Iris pigment epithelial cell (primary cell): ENCODE measurements at places on chromosomes 1 and 21.

- DNase-seq = no peak
Measured at GRCh38 chr1:19096036-19096833, 113.8 kb downstream of the UBR4 start.

GRCh38 chr21:20527731-20528460, 470.3 kb upstream of the NCAM2 start:
- no peak for DNase-seq

GRCh38 chr1:199202331-199202730, 563.5 kb downstream of the PTPRC start:
- DNase-seq = no peak

DNA sequence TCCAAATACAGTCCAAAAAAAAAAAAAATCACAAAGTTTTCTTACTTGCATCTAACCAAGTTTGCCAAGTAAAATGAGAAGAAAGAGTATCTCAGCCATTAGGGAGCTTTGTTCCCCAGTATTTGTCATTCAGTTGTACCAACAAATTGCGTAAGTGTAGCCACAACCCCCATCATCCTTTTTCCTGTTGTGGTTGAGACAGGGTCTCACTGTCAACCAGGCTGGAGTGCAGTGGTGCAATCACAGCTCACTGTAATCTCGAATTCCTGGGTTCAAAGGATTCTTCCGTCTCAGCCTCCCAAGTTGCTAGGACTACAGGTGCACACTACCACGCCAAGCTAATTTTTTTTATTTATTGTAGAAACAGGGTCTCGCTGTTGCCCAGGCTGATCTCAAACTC, 9.5 kb downstream of the STX6 start:
- peak; percentile 68 for DNase-seq

DNA sequence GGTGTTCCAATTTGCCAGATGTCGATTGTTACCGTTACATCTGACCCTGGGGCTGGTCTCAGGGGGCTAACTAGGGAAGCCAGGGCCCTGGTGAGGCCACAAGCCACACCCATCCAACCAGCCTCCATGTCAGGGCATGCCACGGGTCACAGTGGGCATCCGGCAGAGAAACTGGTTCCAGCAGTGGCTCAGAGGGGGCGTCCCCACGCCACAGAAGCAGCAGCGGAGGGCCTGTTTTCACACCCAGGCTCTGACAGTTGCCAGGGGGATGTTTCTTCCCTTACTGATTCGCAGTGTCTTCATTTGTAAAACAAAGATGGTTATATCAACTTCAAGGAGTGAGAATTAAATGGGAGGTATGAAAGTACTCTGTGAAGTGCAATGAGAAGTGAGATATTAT, 75.0 kb upstream of the COX20 start:
- no peak for DNase-seq

DNA sequence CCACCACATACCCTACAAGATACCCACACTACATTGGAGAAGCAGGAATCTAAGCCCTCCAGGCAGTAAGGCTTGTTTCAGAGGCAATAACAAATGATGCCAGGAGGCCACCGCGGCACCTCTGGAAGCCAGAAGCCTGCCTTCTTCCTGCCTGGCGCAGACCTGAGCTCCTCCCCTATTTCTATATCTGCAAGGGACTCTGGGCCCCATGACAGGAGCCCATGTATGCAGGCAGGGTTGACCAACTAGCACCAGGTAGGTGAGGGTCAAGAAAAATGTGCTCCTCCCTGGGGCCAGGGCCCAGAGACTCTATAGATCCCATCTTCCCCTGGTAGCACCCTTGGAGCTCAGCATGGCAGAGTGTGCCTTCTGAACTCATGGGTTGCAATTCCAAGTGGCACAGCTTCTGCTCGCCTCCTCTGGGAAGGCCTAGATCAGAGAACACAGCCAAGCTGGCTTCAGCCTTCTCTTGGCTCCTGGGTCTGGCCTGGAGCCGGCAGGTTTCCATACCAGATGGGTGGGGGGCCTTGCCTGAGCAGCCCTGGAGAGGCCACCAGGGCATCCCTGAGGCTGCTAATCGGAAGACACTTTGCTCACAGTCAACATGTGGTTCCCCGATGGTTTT, 85.1 kb downstream of the STUM start:
- no peak for DNase-seq

DNA sequence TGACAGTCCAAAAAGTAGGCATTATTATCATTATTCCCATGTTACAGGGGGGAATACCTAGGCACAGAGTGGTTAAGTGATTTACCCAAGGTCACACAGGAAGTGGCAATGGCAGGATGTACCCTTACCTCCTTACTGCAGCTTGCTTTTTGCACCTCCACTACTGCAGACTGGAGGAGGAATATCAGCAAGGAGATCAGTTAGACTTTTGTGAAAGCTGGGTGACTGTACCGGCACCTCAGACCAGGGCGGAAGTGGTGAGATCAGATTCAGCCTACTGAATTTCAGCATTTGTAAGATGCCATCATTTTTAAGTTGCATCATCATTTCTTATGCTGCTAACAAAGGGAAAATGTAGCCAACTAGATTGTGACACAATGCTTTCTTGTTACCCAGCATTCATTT, 4.5 kb downstream of the ADARB1 start:
- DNase-seq = peak; percentile 96

- no peak for DNase-seq
Measured at GRCh38 chr21:34266351-34266750, 97.5 kb upstream of the KCNE2 start.

DNA sequence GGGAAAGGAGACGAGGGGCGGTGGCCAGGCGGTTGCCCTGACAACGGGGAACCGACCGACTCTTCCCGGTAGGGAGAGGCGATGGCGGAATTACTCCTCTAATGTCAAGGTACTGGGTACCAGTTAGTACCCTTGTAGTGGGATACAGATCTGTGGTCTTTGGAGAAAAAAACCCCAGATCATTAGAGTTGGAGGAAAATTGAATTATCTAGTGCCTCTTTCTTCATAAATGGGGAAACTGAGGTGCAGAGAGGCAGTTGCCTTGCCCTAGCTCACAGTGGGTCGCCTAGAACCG, 545 bp upstream of the PEF1 start:
- no peak for DNase-seq

GRCh38 chr1:101190441-101190840, 46.4 kb upstream of the S1PR1 start:
- DNase-seq = peak; percentile 65

- no peak for DNase-seq
Measured at GRCh38 chr21:42760361-42760950, 107.0 kb downstream of the PDE9A start.

DNA sequence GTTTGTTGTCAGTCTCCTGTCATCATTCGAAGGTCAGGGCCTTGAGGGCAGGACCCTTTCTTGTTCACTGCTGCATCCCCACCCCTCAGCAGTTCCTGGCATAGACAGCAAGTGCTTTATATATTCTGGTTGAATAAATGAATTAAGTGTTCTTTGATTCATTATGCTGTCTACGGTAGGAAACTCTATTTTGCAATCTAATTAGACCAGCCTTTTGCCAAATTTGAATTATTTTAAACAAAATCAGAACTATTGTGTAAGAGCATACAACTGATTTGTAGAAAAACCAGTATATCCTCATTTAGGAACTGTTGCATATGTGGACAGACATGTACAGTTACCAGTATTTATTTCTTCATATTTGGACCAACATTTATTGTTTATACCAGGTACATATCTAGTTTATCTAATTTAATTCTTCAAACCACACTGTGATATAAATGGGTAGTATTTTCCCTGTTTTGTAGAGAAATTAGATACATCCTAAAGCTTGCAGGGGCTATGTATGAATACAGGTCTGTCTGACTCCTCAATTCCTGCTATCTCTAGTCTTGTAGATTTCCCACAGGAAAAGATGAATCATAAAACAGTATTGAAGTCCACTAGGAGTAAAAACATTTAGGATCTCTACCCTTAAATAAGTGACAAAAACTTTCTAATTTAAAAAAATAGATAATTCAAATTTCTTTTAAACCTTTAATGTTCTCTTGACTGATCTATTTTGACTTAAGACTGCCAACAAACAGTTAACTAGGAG, 10.4 kb downstream of the MGST3 start:
- no peak for DNase-seq

- no peak for DNase-seq
Measured at GRCh38 chr1:236400061-236400603, 6.0 kb downstream of the EDARADD start.

- no peak for DNase-seq
Measured at GRCh38 chr1:232262991-232263390, 366.9 kb downstream of the SIPA1L2 start.

DNA sequence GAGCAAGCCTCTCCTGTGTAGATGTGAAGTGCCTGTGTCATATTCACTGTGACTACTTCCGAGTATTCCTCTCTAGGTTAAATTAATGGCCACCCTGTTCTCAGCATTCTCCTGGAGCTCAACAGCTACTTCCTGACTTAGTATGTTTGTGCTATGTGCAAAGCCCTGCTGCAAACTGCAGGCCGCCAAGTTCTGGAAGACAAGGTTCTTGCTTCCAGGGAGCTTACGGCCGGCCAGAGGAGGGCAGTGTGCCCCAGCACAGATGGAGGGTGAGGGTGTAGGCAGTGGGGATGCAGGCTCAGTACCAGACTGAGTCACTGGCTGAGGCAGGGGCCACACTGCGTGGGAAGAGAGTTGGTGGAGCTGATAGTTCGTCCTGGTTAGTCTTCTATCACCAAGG, 43.2 kb downstream of the ELK4 start:
- peak; percentile 70 for DNase-seq

DNA sequence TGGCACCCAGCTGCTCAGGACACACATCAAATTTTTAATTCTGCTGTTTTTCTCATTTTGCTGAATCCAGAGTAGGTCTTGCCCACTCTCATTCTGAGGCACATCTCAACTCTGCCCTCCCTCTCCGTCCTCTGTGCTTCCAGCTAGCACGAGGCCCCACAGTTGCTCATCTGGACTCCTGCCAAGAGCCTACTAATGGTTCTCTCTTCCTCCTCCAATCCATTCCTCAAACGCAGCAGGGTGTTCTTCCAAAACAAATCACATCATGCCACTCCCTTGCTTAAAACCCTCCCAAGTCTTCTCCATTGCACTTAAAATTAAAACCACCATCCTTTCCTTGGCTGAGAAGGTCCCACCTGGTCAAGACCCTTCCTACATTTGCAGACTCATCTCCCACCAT, 49.8 kb upstream of the SCAF4 start:
- DNase-seq = peak; percentile 47
